ENCODE measurements at places on chromosomes 4 and X. TPM values are rescaled to one million over a fixed set of nuclear protein-coding genes. Genes with fewer than 3 reads are reported as not detected.

DNA sequence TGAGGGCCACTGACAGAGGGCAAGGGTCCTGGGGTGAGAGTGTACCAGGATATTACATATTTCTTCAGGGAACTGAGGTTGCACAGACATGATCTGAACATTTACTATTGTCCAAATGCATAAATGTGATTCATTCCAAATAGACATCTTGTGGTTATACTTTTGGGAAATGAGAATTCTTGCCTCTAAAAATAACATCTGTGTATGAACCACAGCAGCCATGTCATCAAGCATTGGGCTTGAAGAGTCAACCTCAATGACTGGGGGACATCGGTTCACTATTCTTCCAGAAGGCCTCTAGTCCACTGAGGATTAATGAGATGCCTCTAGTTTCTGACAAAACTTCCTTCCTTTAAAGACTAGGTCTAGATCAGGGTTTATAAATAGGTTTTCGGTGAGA is 193.1 kb upstream of the GPC4 start:
- DNase-seq, result no peak

- no peak for DNase-seq
These were observed 90.2 kb downstream of the CBR4 start for GRCh38 chr4:168919706-168920324.

DNA sequence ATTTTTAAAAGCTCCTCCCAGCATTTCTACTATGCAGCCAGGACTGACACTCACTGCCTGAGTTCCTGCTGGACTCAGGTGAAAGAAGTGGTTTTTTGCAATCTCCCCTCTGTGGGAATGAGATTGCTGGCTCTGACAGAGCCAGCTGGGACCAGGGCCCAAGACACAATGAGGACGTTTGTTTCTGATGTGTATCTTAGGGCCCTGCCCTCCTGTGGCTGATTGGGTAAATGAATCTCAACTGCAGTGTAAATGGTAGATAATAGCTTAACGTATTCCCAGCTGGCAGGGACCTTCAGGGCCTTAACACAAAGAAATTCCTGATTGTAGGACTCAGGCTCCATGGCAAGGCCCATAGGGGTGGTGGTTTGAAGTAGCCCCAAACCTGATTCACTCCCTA is 85.8 kb upstream of the PRPS1 start:
- DNase-seq, result no peak

DNA sequence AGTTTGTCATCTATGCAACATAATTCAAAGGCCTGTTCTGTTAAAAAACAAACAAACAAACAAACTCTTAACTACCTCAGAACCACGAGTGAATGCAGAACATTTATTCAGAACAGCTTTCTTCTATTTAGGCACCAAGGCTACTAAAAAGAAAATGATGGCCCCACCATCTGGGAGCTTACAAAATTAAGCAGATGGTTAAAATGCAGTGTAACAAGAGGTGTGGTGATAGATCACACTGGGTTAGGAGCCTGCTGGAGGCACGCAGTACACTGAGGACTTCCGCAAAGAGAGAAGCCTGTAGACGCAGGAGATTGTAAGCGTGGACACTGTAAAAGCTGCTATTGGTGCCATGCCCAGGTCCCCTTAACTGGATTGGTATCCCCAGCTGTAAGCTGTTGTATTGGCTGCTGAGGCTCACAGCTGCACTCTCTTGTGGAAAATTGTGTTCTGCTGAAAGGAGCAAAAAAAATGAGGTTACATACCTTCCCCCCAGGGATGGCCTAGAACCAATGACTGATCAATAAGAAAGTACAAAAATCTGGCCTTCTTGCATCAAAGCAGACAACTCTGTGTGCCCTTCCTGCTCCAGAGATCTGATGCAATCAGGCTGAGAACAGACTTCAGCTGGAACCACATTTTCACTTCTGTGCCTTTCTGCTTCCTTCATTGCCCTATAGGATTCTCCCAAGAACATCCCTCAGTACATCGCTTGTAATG is 60.0 kb downstream of the SHROOM3 start:
- no peak for DNase-seq

- no peak for DNase-seq
These were observed 230.9 kb upstream of the FAT1 start for GRCh38 chr4:186954509-186954908.

The SPP1 gene
- total RNA-seq, result 3,399 TPM

The IRAK1 gene
- total RNA-seq, result 108 TPM

The NXF2 gene
- total RNA-seq, result not detected

The MUC7 gene
- not detected for total RNA-seq

The GCNA gene
- 2.0 TPM for total RNA-seq

The AMTN gene
- total RNA-seq, result not detected

All from mucosa of gallbladder (tissue), 1 donor.